ENCODE measurements at places on chromosomes 4 and X. TPM values are rescaled to one million over a fixed set of nuclear protein-coding genes. Genes with fewer than 3 reads are reported as not detected.

The CLDN24 gene
- total RNA-seq: not detected

The DCAF8L2 gene
- not detected for total RNA-seq

The RAB33A gene
- not detected for total RNA-seq

The NUDT9 gene
- 13.5 TPM for total RNA-seq

The FAM236B gene
- total RNA-seq: not detected

The TMSB15A gene
- 17.0 TPM for total RNA-seq

The IL2RG gene
- total RNA-seq: 0.64 TPM

The LPAR4 gene
- not detected for total RNA-seq

The MAGEA11 gene
- not detected for total RNA-seq

The TDO2 gene
- 0.27 TPM for total RNA-seq

The NRK gene
- 0.05 TPM for total RNA-seq

The KDR gene
- total RNA-seq: 0.52 TPM

The CLCN5 gene
- total RNA-seq: 6.1 TPM

The TIMM8A gene
- 24.9 TPM for total RNA-seq

GRCh38 chrX:30831082-30831481 is 58.0 kb downstream of the TAB3 start:
- no peak for DNase-seq
- H3K27ac ChIP-seq: no peak overlapping the region
- no peaks in the 10 kb centered on the region for H3K27me3 ChIP-seq
- no peaks in the 10 kb centered on the region for H3K36me3 ChIP-seq
- no peaks in the 10 kb centered on the region for H3K4me1 ChIP-seq

- no peak for DNase-seq
- H3K27me3 ChIP-seq: no peaks in the 10 kb centered on the region
- no peaks in the 10 kb centered on the region for H3K36me3 ChIP-seq
- no peak overlapping the region for H3K4me3 ChIP-seq
- no peak overlapping the region for H3K27ac ChIP-seq
Measured at GRCh38 chrX:18733287-18733686, 25.8 kb downstream of the PPEF1 start.

- no peaks in the 10 kb centered on the region for H3K27me3 ChIP-seq
- H3K27ac ChIP-seq: no peak overlapping the region
- no peak overlapping the region for H3K4me3 ChIP-seq
- no peaks in the 10 kb centered on the region for H3K36me3 ChIP-seq
Measured at GRCh38 chrX:124530803-124531202, 184.4 kb downstream of the SH2D1A start.

DNA sequence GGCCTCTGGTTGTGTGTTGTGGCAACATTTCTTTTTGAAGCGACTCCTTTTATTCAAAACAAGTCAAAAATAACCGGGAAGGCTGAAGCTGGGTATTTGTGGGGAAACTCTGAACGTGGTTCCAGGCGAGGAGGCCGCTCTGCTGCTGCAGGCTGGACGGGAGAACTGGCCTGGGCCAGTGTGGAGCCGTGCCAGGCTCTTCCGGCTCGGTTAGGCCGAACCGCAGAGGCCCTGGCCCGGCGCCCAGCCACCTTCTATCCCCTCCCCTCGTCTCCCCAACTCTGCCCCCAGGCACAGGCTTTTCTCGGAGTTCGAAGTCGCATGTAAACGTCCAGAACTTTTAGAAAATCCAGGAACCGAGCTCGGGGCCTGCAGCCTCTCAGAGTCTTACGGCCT is 2.4 kb upstream of the BCOR start:
- no peak for DNase-seq
- H3K4me1 ChIP-seq: peaks cover 24% of the 10 kb centered on the region
- H3K27me3 ChIP-seq: no peaks in the 10 kb centered on the region
- no peaks in the 10 kb centered on the region for H3K36me3 ChIP-seq

DNA sequence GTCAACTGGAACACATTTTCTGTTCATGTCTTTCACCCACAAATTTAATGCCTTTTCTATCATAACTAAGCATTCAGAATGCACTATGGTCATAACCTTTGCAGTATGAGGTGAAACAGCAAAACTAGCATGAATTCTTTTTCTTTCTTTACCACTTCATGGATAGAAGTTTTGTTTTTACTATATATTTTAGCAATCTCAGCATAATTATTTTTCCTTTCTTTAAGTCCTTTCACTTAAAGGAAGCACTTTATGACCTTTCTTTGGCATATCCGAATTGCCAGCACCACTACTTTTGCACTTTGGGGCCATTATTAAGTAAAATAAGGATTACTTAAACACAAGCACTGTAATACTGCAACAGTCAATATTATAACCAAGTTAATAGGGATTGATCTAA is 115.1 kb upstream of the DKK2 start:
- H3K4me3 ChIP-seq: no peak overlapping the region
- no peaks in the 10 kb centered on the region for H3K27me3 ChIP-seq
- DNase-seq: no peak
- H3K36me3 ChIP-seq: no peaks in the 10 kb centered on the region
- H3K27ac ChIP-seq: no peak overlapping the region
- H3K4me1 ChIP-seq: no peaks in the 10 kb centered on the region

GRCh38 chr4:74531963-74532794 is 87.2 kb downstream of the AREG start:
- peak; percentile 92 for DNase-seq
- no peaks in the 10 kb centered on the region for H3K27me3 ChIP-seq
- H3K27ac ChIP-seq: peak overlapping the region; percentile 37
- no peaks in the 10 kb centered on the region for H3K36me3 ChIP-seq

- H3K27ac ChIP-seq: no peak overlapping the region
- no peaks in the 10 kb centered on the region for H3K36me3 ChIP-seq
- no peak for DNase-seq
- no peaks in the 10 kb centered on the region for H3K4me1 ChIP-seq
- no peaks in the 10 kb centered on the region for H3K27me3 ChIP-seq
- no peak overlapping the region for H3K4me3 ChIP-seq
Measured at GRCh38 chr4:102047616-102048015, 257.1 kb downstream of the BANK1 start.

GRCh38 chr4:161376275-161376674 is 787.5 kb downstream of the FSTL5 start:
- DNase-seq: no peak
- H3K4me1 ChIP-seq: no peaks in the 10 kb centered on the region
- no peaks in the 10 kb centered on the region for H3K27me3 ChIP-seq
- no peaks in the 10 kb centered on the region for H3K36me3 ChIP-seq

DNA sequence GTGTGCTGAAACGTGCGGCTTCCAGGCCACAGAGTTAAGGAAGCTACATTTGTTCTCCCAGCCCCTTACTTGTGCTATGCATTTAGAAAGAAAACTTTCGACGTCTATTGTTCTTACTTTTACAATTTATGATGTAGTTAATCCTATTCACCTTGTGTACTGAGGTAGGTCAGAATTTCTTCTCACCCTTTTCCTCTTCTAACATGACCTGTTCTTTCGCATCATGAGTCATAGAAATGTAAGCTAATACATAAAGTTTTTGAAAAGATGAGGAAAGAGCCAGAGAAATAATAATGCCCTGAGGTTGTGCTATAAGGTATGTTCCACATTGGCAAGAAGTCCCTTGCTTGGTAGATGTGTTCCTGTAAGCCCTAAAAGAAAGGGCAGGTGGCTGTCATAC is 298.3 kb downstream of the TRIML1 start:
- no peaks in the 10 kb centered on the region for H3K27me3 ChIP-seq
- no peak overlapping the region for H3K4me3 ChIP-seq
- no peak for DNase-seq
- no peak overlapping the region for H3K27ac ChIP-seq
- peaks cover 20% of the 10 kb centered on the region for H3K4me1 ChIP-seq

DNA sequence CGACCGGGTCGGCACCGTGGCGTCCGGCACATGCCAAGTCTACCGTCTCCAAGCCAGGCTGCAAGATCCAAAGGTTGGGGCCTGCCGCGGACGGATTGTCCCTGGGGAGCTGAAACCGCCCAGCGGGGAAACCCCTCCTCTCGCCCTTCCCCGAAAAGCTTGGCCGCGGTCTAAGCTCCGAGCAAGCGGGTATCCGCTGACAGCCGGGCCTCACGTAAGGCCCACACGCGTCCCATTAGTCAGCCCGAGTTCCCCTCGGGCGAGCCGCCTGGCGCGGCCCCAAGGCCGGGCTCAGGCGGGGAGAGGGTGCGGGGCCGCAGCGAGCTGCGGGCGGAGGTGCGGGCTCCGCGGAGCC is 6.8 kb upstream of the BCOR start:
- no peak for DNase-seq
- no peaks in the 10 kb centered on the region for H3K36me3 ChIP-seq
- H3K27me3 ChIP-seq: no peaks in the 10 kb centered on the region
- peak overlapping the region; percentile 62 for H3K4me3 ChIP-seq

- H3K36me3 ChIP-seq: no peaks in the 10 kb centered on the region
- H3K27me3 ChIP-seq: no peaks in the 10 kb centered on the region
- 0 out of 2 replicates have a peak, but pooled peaks cover 4% of the 10 kb centered on the region for H3K4me1 ChIP-seq
- H3K4me3 ChIP-seq: no peak overlapping the region
- peak; percentile 3 for DNase-seq
Measured at GRCh38 chr4:52979020-52979419, 116.9 kb downstream of the RASL11B start.

- H3K27me3 ChIP-seq: peaks cover 27% of the 10 kb centered on the region
- H3K4me3 ChIP-seq: no peak overlapping the region
- no peaks in the 10 kb centered on the region for H3K36me3 ChIP-seq
Measured at GRCh38 chr4:5921101-5921980, 28.5 kb upstream of the CRMP1 start.

GRCh38 chrX:136336623-136337022 is 35.9 kb downstream of the ADGRG4 start:
- H3K4me1 ChIP-seq: no peaks in the 10 kb centered on the region
- no peaks in the 10 kb centered on the region for H3K27me3 ChIP-seq
- peak; percentile 3 for DNase-seq
- H3K4me3 ChIP-seq: no peak overlapping the region
- no peak overlapping the region for H3K27ac ChIP-seq
- no peaks in the 10 kb centered on the region for H3K36me3 ChIP-seq

- H3K27me3 ChIP-seq: no peaks in the 10 kb centered on the region
- H3K4me3 ChIP-seq: peak within 1 kb of the TSS; percentile 72
- no peak for DNase-seq
Measured at GRCh38 chrX:43656005-43656494, at the start of gene MAOA. Gene MAOA, plus strand, starts transcription at chrX:43656299. Its CDS starts 43 bp downstream, at chrX:43656342.

DNA sequence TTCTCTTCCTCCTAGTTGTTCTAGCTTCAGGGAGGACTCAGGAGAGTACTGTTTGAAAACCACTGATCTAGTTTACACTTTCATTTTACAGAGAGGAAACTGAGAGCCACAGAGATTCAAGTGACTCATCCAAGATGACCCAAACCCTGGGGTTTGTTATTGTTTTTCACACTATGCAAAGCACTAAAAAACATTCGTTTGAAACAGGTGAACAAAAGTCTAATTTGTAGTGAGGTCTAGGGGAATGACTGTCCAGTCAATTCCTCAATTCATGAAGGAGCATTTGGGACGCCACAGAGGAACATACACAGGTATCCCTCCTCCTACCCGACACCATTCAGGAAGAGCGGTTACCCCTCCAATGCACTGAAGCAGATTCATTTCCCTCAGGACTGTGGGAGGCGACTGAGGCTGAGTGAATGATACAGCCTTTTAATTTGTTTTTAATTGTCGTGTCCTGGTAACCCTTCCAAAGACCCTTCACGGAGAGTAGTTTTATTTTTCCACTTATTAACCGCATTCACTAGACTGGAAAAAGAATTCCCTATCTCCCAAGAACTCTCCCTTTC is 30.3 kb downstream of the TLR10 start:
- no peaks in the 10 kb centered on the region for H3K36me3 ChIP-seq
- H3K27me3 ChIP-seq: no peaks in the 10 kb centered on the region
- DNase-seq: no peak
- 0 out of 2 replicates have a peak overlapping the region, but pooled peaks have one; percentile 62 for H3K27ac ChIP-seq

DNA sequence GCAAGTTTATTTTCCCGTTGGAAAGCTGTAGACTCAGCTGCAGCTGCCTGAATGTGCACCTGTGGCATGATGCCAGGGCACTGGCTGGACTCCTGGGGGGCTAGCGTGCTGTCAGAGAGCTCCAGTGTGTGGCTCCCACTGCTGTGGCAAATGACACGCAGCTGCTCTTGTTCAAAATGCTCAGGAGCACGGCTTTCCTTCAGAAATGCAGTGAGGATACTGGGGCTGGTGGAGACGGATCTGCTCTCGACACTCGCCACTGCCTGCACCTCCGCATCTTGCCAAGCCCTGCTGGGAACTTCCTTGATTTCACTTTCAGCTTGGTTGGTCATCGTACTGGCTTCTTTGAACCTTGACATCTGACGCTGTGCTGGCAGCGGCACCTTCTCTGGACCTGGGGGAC is 58.7 kb downstream of the GPRIN3 start:
- H3K4me1 ChIP-seq: no peaks in the 10 kb centered on the region
- H3K36me3 ChIP-seq: no peaks in the 10 kb centered on the region
- DNase-seq: no peak
- no peak overlapping the region for H3K4me3 ChIP-seq
- no peaks in the 10 kb centered on the region for H3K27me3 ChIP-seq

- peaks cover 34% of the 10 kb centered on the region for H3K36me3 ChIP-seq
- no peaks in the 10 kb centered on the region for H3K27me3 ChIP-seq
- H3K27ac ChIP-seq: no peak overlapping the region
- H3K4me3 ChIP-seq: no peak overlapping the region
- no peaks in the 10 kb centered on the region for H3K4me1 ChIP-seq
- no peak for DNase-seq
Measured at GRCh38 chr4:1234309-1234695, 14.6 kb downstream of the CTBP1 start.

- H3K4me1 ChIP-seq: no peaks in the 10 kb centered on the region
- no peaks in the 10 kb centered on the region for H3K36me3 ChIP-seq
- H3K4me3 ChIP-seq: no peak overlapping the region
- DNase-seq: no peak
Measured at GRCh38 chrX:120797188-120797851, 78.3 kb downstream of the CT47B1 start.

DNA sequence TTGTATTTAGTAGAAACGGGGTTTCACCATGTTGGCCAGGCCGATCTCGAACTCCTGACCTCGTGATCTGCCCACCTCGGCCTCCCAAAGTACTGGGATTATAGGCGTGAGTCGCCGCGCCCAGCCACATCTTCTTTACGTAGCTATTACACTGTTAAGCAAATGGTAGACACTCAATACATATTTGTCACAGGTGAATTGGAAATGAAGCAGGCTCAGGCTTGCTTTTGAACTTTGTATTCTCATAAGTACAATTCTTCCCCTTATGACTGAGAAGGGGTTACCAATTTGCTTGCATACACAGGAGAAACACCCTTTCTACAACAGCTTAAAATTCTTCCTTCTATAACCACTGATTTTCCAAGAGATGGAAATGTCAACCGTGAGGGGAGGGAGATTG is 787 bp upstream of the SRPX2 start:
- 0 out of 2 replicates have a peak overlapping the region, but pooled peaks have one; percentile 52 for H3K4me3 ChIP-seq
- H3K27ac ChIP-seq: peak overlapping the region; percentile 30
- H3K27me3 ChIP-seq: no peaks in the 10 kb centered on the region
- DNase-seq: no peak

GRCh38 chr4:96073461-96073860 is 233.6 kb downstream of the PDHA2 start:
- DNase-seq: no peak
- H3K36me3 ChIP-seq: no peaks in the 10 kb centered on the region
- H3K4me1 ChIP-seq: no peaks in the 10 kb centered on the region

- no peak for DNase-seq
- no peaks in the 10 kb centered on the region for H3K36me3 ChIP-seq
- H3K4me1 ChIP-seq: peaks cover 13% of the 10 kb centered on the region
- no peaks in the 10 kb centered on the region for H3K27me3 ChIP-seq
- no peak overlapping the region for H3K27ac ChIP-seq
- no peak overlapping the region for H3K4me3 ChIP-seq
Measured at GRCh38 chr4:152616804-152617203, 63.0 kb downstream of the TMEM154 start.
